ENCODE measurements at places on chromosomes 2 and 18. TPM values are rescaled to one million over a fixed set of nuclear protein-coding genes. Genes with fewer than 3 reads are reported as not detected.

The C1QL2 gene
- total RNA-seq: 0.81 TPM

The NEB gene
- 0.98 TPM for total RNA-seq

The GDF7 gene
- total RNA-seq: 0.04 TPM

The CIB4 gene
- total RNA-seq: not detected

The LOXL3 gene
- 29.8 TPM for total RNA-seq

The ITGAV gene
- total RNA-seq: 22.3 TPM

The GKN2 gene
- not detected for total RNA-seq

The CENPA gene
- 21.4 TPM for total RNA-seq

The RUFY4 gene
- total RNA-seq: 0.44 TPM

The CD28 gene
- not detected for total RNA-seq

The MFSD6 gene
- total RNA-seq: 2.9 TPM

The UPP2 gene
- total RNA-seq: not detected

The C2orf72 gene
- 1.0 TPM for total RNA-seq

The TGFA gene
- 3.3 TPM for total RNA-seq

The OR6B3 gene
- total RNA-seq: not detected

The FASTKD1 gene
- 47.6 TPM for total RNA-seq

The SERTAD2 gene
- total RNA-seq: 3.5 TPM

The RAB27B gene
- 0.24 TPM for total RNA-seq

The BARD1 gene
- total RNA-seq: 30.6 TPM

The POTEF gene
- total RNA-seq: 8.2 TPM

The TBR1 gene
- total RNA-seq: not detected

The ID2 gene
- 48.0 TPM for total RNA-seq

The SH2D6 gene
- 0.61 TPM for total RNA-seq

The UGT1A3 gene
- total RNA-seq: not detected

The TUBA4B gene
- total RNA-seq: not detected

The GCG gene
- not detected for total RNA-seq

The FER1L5 gene
- total RNA-seq: 1.2 TPM

The IL36B gene
- not detected for total RNA-seq

The CCDC141 gene
- total RNA-seq: 1.0 TPM

The SLC5A7 gene
- total RNA-seq: not detected

The RGPD4 gene
- total RNA-seq: 0.07 TPM

The ZNF236 gene
- total RNA-seq: 17.7 TPM

The KCNJ3 gene
- not detected for total RNA-seq

The CD8A gene
- not detected for total RNA-seq

The C2orf80 gene
- total RNA-seq: not detected

The AQP12B gene
- not detected for total RNA-seq

The NOL4 gene
- total RNA-seq: 0.74 TPM

The TANC1 gene
- total RNA-seq: 2.5 TPM

The UCN gene
- 1.5 TPM for total RNA-seq

The ATP8B1 gene
- 0.53 TPM for total RNA-seq

The RIT2 gene
- total RNA-seq: 1.3 TPM

The TMEM247 gene
- total RNA-seq: not detected

The PLEK gene
- total RNA-seq: not detected

The ANKRD29 gene
- total RNA-seq: 2.1 TPM

The METAP1D gene
- 6.4 TPM for total RNA-seq

The FAM237A gene
- not detected for total RNA-seq

The SIGLEC15 gene
- total RNA-seq: 0.13 TPM

The C2orf15 gene
- total RNA-seq: 6.2 TPM

The DYNAP gene
- total RNA-seq: 2.3 TPM

The MFSD2B gene
- 0.42 TPM for total RNA-seq

The COL4A4 gene
- total RNA-seq: 0.92 TPM

The GALNT14 gene
- 2.7 TPM for total RNA-seq

The PDIA6 gene
- 301 TPM for total RNA-seq

The MARCHF4 gene
- 0.26 TPM for total RNA-seq

The GTF2A1L gene
- not detected for total RNA-seq

The ZCCHC2 gene
- 12.4 TPM for total RNA-seq

The C2orf81 gene
- total RNA-seq: 2.4 TPM

The ABCG8 gene
- total RNA-seq: not detected
